Stimulated activated effector memory CD8-positive, alpha-beta T cell treated with anti-CD3 and anti-CD28 coated beads, Interleukin-12 subunit alpha, Interleukin-12 subunit beta, amount 100 ng/mL, for 72 hours (primary cell): ENCODE measurements at places on chromosomes 1 and 21.

- no peak for DNase-seq
Observed at GRCh38 chr21:36710729-36711048, 11.8 kb downstream of the SIM2 start.

GRCh38 chr1:214005708-214006107 is 17.9 kb downstream of the PROX1 start:
- DNase-seq = no peak

- DNase-seq = no peak
Observed at GRCh38 chr1:117657031-117657430, 51.2 kb downstream of the TENT5C start.

- no peak for DNase-seq
Observed at GRCh38 chr1:95311014-95311413, 77.0 kb downstream of the RWDD3 start.

DNA sequence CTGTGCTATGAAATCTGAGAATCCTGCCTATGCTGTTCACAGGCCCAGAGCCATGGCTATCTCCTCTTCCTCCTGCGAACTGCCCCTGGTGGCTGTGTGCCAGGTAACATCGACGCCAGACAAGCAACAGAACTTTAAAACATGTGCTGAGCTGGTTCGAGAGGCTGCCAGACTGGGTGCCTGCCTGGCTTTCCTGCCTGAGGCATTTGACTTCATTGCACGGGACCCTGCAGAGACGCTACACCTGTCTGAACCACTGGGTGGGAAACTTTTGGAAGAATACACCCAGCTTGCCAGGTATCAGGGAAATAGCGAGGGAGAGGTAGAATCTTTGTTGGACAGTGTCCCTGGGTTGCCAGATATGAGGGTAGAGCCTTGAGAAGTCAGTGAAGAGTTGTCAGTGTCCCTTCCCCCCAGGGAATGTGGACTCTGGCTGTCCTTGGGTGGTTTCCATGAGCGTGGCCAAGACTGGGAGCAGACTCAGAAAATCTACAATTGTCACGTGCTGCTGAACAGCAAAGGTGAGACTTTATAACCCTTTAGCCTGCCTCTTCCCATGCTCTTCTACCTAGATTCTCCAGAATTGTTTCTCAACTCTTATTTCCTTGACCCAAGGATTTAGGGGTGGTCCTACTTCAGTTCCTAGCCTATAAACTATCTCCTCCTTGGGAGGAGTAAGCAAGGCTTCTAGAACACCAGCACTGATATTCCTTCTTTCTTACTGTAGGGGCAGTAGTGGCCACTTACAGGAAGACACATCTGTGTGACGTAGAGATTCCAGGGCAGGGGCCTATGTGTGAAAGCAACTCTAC is 1.4 kb downstream of the NIT1 start:
- peak; percentile 74 for DNase-seq

- DNase-seq = no peak
Observed at GRCh38 chr1:28136922-28137613, 39.4 kb downstream of the PTAFR start.

DNA sequence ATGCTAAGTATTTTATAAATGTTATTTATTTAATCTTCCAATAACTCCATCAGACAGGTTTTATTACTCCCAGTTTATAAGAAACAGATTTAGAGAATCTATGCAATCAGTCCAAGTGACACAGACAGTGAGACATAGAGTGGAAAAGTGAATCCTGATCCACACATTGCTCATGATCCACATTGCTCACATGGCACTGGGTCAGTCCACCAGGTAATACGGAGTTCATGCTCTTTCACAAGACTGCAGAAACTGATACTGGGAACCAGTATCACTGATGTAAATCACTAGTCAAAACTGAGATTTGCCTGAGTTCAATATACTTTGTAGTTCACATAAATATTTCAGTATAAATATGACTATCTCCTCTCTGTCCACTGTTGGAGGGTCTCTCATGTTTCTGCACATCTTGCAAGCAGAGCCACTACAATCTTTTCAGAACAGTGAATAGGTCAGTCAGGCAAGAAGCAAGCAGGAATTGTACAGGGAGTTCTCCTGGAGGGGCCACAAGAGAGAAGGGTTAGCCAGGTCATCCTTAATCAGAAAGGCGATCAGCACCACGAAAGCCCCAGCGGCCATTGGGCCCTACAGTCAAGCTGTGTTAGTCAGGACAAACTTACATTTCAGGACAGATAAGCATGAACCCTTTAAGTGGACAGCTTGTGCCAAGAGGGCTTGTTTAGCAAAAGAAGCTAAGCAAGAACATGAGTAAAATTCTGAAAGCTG is 275.4 kb upstream of the NR5A2 start:
- DNase-seq = no peak

GRCh38 chr1:201216395-201217085 is 25.9 kb downstream of the IGFN1 start:
- DNase-seq = no peak

- DNase-seq = no peak
Observed at GRCh38 chr1:231160895-231161666, 777 bp upstream of the TRIM67 start.

DNA sequence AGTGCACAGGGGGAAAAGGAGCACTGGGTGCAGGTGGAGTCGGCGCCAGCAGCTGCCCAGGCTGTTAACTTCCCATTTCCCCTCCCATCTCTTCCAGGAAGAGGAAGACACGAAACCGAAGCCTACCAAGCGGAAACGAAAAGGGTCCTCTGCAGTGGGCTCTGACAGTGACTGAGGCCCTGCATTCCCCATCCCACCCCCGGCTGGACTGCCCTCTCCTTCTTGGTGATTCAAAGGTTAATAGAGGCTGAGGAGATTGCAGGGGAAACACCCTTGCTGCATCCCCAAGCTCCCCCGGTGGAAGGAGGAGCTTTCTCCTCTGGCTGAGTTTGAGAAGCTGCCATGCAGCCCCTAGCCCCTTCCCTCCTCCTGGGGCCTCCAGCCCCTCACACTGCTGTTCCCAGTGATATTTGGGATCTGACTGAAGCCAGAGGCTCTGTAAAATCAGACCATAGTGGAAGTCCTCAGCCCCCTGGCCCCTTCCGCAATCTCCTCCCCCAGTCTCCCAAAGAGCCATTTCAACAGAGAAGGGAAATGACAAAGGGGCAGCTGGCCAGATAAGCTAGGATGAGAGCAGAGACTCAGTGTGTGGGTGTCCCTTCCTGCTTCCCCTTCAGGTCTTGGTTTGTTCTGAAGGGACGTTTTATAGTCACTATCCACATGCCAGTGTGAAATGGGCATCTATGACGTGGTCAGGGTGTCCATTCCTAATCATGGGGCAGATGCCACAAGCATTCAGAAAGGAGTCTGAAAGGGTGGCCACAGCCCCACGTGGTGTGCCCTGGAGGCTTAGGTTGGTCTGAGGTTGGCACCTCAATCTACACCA is 1.9 kb upstream of the SLC27A3 start:
- DNase-seq = no peak

DNA sequence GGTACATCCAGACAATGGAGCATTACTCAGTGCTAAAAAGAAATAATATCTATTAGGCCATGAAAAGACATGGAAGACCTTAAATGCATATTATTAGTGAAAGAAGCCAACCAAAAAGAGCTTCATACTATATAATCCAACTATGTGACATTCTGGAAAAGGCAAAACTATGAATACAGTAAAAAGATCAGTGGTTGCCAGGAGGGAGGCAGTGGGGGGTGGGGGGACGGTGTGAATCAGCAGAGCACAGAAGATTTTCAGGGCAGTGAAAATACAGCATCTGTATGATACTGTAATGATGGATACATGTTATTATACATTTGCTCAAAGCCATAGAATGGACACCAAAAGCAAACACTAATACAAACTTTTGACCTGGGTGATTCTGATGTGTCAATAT is 339.4 kb upstream of the SNX7 start:
- no peak for DNase-seq

- DNase-seq = no peak
Observed at GRCh38 chr1:35047188-35047858, 15.6 kb upstream of the ZMYM6 start.

- no peak for DNase-seq
Observed at GRCh38 chr1:240074422-240074821, 17.3 kb upstream of the FMN2 start.

DNA sequence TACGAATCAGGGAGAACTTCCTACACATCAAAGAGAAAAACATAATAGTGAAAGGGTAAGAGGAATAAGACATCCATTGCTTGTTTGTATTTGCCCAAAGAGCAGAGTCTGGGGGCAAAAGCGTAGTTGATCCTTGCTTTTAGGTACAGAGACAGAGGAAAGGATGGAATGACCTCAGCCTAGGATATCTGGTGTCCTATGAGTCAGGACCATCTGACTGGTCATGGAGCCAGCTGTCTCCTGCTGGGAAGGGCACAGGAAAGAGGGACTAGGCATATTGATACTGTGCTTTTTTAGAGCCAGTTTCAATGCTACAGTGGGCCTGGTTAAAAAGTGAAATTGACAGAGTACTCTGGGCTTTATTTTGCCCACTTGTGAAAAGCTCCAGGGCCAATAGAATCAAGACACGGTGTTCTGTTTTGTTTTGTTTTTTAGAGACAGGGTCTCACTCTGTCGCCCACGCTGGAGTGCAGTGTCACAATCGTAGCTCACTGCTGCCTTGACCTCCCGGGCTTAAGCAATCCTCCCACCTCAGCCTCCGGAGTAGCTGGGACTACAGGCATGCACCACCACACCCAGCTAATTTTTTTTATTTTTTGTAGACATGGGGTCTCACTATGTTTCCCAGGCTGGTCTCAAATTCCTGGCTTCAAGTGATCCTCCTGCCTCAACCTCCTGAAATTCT is 3.2 kb downstream of the PLEKHO1 start:
- no peak for DNase-seq

DNA sequence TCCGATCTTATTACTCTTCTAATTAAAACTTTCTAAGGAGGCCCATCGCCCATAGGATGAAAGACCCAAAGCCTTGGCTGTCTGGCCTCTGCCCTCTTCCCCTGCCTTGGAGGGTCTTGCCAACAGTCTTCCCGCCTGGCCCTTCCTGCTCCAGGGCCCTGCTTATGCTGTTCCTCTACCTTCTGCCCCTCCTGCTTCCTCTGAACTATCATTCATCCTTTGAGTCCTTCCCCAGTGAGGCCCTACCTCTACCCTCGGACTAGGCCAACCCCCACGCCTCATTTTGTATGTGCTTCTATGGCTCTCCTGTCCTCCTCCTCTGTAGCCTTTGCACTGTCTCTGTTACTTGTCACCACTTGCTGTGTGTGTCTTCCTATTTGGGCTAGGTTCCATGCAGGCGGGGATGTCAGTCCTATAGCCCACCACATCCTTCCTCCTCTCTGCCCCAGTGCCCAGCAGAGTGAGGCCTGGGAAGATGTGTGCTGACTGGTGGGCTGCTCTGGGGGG is 5.4 kb downstream of the RUSC1 start:
- DNase-seq = no peak

DNA sequence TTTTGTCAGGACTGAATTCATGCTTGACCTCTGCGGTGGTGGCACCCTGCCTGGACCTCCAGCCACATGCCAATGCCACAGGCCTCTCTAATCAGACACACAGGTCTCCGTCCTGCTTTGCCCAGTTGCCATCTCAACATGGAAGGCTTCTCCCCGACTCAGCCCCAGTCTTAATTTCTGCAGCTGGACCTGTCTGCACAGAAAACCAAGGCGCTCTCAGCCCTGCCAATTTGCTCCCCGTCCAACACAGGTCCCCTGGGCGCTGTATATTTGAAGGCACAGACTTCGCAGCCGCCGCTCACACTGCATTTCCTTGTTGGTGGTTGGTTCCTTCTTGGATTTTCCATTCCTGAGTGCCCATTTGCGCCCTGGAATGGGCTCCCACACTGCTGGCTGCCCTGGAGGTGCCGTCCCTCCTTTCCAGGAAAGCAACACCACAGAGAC is 28.0 kb upstream of the PLEKHG5 start:
- DNase-seq = no peak

- no peak for DNase-seq
Observed at GRCh38 chr1:185670187-185670627, 64.0 kb upstream of the HMCN1 start.

DNA sequence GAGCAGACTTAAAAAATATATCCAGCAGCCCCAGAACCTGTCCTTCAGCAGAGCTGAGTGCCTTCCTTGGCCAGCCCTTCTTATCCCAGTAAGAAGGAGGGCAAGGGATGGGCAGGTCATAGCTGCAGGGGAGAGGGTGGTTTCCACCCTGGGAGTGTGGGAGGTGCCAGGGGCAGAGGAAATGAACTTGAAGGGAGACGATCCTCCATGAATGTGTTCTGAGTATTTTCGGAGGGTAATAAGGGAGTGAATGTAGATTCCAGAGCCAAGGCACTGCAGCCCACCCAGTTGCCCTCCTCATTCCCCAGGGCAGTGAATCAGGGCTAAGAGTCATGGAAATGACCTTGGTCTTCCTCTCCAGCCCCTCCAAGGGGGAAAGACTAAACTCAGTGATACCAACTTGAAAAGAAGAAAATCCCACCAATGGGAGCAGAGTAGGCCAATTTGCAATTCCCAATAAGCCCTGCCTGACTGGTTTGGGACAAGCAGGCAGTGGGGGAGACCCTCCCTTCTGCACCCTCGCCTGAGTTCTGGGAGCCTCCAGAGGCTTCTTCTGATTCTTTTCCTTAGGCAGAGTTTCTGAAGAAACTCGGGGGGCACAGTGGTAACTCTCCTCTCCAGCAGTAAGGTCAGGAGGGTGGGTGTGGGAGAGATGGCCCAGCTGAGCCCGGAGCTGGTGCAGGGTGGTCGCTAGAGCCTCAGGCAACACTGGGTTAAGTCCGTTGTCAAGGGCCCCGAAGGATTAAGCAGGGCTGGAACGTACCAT is 4.2 kb downstream of the MYOG start:
- no peak for DNase-seq

GRCh38 chr21:35135481-35135880 is 86.4 kb upstream of the RUNX1 start:
- DNase-seq = no peak

DNA sequence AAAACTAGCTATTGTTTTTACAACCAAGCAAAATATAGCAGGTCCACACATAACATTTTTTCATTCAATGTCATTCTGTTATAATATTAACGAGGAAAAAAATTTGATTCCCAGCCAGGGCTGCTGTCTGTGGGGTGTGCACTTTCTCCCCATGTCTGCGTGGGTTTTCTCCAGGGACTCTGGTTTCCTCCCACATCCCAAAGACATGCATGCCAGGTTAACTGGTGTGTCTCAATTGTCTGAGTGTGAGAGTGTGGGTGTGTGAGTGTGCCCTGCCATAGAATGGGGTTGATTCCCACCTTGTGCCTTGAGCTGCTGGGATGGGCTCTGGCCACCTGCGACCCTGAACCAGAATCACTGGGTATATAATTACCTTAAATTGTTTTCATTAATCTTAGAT is 60.1 kb downstream of the MAP3K21 start:
- no peak for DNase-seq

- peak; percentile 63 for DNase-seq
Observed at GRCh38 chr21:45074048-45074817, at the start of gene ADARB1. Gene ADARB1 (plus strand): TSS chr21:45074580. CDS start chr21:45171657, 97,077 bp downstream.

DNA sequence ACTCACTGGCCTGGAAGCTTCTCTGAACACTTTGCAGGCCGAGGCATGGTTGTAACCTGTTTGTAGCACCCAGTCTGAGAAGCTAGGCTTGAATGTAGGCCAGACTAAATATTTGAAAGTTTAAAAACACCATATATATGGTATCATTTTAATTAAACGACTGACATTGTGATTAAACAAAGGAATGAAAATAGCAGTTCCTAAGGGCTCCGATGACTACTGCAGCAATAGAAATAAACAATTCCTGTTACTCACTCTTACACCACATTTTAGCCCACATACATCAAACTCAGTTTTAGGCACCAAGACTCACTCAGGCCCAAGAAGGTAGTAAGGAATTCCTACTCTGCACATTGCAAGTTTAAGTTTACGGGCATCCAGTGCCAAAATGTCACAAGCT is 281.2 kb downstream of the AKT3 start:
- no peak for DNase-seq

GRCh38 chr1:218811497-218811896 is 362.2 kb upstream of the LYPLAL1 start:
- no peak for DNase-seq
